Activated gamma-delta T cell treated with anti-CD3 and anti-CD28 coated beads, Interleukin-2, amount 50 U/mL, for 16 hours (primary cell): ENCODE measurements at places on chromosomes 3 and 15.

DNA sequence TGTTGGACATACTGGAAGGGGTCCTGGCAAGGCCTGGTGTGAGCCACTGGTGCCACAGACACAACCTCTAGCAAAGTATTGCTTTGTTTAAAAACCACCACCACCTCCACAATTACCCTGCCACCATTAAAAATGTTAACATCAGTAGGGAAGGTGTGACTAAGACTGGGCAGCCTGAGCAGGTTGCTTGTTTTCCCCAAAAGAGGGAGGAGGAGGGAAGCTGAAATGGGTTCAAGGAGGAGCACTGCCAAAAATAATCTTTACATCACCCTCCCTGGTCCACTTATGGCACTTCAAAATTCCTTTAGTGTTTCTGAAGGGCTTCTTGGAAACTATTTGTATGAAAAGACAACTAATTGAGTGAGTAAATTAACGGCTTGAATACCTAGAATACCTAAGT lies 99.8 kb upstream of the FGF7 start:
- no peak for DNase-seq

GRCh38 chr3:158107605-158108444 lies 1.6 kb upstream of the SHOX2 start:
- DNase-seq: no peak

DNA sequence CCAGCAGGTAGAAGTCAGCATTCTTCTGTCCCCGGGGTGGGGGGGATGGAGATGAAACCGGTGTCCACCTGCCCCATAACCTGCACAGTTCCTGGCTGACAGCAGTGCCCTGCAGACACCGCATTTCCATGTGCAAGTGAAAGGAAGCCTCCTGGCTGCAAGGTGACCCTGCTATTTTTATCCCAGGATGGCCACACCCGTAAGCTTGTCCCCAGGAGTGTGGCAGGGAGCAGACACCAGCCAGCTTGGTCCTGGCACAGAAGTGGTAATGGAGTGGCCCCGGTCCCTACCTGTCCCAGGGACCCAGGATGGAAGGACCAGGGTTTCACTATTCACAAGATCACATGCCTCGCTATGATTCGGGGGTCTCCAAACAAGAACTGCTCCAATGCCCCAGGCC lies 85.3 kb upstream of the RPL32 start:
- DNase-seq: no peak

- DNase-seq: no peak
Measured at GRCh38 chr15:83769411-83769999, 115.6 kb downstream of the ADAMTSL3 start.

DNA sequence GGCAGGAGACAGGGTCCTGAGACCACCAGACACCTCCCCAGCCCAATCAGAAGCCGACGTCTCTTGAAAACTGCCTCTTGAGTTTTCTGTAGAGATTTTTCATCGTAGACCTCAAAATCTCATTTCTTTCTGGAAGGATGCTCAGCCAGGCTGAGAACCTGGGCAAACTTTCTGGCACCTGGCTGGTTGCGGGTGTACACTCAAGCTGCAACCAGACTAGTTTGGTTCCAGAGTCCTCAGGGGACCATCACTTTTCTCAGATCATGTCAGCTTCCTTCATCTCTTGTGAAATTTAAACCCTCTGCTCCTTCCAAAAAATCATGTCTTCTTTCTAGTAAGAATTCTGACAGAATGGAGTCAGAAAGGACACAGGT lies 45.1 kb downstream of the CMTM7 start:
- no peak for DNase-seq

DNA sequence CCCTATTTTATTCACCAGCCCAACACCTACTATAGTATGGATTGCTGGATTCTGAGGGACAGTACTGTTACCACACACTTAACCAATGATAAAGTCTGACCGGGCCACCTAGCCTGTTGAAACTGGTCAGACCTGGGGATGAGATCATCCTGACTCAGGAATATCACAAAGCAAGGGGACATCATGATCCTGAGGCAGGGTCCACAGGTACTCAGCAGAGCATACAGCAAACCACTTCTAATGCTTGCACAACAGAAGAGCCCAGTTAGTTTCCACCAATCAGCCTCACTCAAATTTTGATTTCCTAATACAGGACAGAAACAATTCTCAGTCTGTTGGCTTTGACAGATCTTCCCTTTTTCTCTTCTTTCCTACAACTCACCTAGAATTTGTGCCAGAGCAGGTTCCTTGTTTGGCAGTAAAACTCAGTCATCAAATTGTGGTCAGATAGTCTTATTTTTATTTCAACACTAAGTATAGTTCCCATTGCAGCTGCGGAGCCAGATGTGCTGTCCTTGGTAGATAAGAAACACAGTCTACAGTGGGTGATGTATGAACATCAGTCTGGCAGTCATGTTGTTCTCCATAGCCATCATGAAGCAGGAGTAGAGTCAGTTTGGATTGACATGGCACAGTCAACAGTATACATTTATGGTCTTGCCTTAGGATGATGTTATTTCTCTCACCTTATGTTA lies 90.1 kb upstream of the PRR23C start:
- no peak for DNase-seq

DNA sequence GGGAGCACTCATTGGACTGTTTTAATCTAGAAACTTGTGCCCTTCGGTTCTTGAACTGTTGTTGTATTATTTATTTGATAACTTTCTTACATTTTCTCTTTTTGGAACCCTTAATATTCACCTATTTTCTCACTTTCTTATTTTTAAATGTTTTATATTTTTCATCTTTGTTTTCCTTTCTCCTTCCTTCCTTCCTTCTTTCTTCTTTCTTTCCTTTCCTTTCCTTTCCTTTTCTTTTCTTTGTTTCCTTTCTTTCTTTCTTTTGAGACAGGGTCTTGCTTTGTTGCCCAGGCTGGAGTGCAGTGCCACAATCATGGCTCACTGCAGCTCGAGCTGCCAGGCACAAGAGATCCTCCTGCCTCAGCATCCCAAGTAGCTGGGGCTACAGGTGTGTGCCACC lies 108.5 kb downstream of the TBC1D2B start:
- DNase-seq: no peak

- no peak for DNase-seq
Measured at GRCh38 chr3:72789786-72790185, 58.5 kb downstream of the SHQ1 start.

DNA sequence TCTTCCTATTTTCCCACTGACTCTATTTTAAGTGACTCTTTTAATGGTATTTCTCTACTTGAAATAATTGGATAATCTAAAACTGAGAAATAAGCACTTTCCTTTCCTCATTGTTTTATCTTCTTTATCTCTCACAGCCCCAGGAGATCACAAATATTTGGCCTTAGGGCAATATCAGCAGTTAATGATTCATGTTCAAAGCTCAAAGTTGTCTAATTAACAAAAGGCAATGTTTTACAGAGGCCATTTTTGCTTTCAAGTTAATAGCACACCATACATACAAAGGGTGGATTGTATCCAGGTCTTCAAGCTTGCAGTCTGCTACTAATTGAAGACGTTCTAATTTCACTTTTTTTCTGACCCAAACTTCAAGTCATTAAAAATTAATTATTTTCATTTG lies 120.1 kb downstream of the LRRN1 start:
- no peak for DNase-seq

DNA sequence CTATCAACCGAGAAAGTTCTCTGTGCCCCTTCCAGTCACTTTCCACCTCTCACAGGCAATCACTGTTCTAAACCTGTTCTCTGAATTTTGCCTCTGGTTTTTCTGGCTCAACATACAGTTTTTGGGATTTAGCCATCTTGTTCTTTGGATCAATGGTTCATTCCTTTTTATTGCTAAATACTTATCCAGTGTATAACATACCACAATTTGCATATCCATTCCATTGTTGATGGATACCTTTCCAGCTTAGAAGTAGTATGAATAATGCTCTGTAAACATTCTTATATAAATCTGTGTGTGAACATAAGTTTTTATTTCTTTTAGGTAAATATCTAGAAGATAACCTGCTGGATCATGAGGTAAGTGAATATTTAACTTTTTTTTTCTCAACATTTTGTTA lies 87.8 kb upstream of the FNDC3B start:
- DNase-seq: no peak

GRCh38 chr15:33822479-33822878 lies 145.8 kb upstream of the CHRM5 start:
- DNase-seq: no peak

DNA sequence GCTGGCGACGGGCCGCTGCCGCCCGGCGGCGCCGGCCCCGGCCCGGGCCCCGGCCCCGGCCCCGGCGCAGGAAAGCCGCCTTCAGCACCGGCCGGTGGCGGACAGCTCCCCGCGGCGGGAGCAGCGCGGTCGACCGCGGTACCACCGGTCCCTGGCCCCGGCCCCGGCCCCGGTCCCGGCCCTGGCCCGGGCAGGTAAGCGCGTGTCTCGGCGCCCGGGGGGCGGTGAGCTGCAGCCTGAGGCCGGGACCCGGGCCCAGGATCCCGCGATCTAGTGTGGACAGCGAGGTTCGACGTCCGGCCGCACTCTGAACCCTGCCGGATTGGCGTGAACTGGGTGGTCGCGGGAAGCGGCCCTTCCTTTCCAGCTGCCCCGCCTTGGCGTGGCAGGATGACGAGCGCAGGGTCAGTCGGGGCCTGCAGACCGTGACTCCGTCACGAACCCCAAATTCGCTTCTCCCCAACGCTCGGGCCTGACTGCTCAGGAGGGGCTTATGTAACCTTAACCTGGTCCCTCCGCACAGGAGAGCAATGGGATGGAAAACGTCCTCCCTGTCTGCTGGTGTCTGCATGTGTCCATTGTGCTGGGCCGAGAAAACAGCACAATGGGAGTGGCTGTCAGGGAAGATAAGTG lies 472 bp downstream of the BSN start:
- no peak for DNase-seq
